ENCODE measurements at places on chromosomes 5 and 9.

- DNase-seq: peak; percentile 44
Observed at GRCh38 chr9:130680836-130681768, 12.5 kb upstream of the EXOSC2 start.

DNA sequence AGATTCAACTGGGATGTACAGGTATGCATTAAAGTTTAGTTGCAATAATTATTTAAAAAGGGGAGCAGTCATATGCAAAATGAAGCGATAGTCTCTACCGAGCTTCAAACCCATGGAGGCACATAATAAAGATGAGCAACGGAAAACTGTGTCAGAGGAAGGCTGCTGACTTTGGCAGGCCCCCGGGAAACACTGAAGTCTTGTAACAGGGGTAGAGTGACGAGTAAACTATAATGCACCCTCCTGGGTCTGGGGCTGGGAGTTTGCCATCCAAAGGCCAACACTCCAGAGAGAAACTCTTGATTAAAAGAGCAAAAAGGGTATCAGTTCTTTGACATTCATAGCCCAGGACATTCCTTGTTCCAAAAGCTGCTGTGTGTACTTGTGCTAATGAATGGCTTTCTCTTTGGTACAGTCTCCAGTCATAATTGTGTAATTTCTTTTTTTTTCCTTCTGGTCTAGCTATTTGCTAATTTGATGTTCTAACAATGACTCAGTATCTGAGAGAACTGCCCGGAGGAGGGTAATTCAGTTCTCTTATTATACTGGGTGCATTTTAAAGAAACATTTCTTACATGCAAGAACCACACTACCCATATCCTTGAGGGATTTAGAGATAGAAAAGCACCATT, 59.2 kb downstream of the TNC start:
- no peak for DNase-seq

GRCh38 chr9:94183240-94183999, 75.7 kb upstream of the ZNF169 start:
- DNase-seq: no peak

- DNase-seq: no peak
Observed at GRCh38 chr5:88829054-88829453, 53.9 kb downstream of the MEF2C start.

DNA sequence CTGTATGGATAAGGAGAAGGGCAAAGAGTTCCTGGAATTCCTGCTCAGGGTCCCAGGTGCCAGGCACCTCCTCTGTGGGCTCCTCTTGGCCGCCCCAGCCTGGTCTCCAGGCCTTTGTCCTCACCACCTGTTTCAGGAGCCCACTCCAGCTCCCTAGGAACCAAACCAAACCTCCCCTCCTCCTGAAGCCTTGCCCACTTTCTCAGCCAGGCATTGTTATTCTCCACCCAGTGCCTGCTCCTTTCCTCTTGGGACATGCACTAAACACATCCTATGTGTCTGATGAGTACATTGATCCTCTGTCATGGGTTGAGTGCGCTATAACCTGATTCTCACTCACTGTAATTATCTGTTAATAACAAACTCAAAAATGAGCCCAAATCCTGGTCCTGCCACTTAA, 189.8 kb downstream of the SPOCK1 start:
- no peak for DNase-seq

DNA sequence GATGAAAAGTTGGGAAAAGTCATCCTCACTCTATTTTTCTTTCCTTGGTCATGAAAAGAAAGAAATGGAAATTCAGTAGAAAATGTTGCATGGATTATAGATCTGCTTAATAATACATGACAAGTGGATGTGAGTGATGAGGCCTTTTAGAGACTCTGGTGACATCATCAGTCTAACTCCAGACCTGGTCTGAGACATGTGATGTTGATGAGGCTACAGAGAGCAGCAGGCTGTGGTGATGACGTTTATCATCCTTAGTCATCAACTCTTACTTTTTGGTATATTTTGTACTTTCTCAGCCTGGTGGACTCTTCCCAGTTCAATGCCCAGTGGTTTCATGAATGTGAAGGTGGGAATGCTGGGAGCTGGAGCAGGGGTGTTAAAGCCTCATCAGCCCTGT, 116.4 kb downstream of the TTLL11 start:
- DNase-seq: no peak

DNA sequence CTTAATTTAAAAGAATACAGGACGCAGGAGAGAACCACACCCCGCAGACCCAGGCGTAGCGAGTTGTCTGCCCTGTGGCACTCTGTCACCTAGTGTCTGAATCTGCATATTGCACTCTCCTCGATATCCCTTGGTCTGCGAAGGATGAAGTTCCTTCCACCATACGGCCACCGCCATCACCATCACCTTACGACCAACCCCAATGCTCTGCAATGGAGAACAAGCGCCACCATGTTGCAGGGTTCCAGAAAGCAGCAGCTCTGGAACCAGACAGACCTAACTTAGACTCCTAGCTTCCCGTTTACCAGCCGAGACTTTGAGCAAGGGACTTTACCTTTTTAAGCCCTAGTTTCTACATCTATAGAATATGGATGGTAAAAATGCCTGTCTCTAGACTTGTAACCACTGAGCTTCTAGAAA, 77.4 kb upstream of the DMRT1 start:
- no peak for DNase-seq

DNA sequence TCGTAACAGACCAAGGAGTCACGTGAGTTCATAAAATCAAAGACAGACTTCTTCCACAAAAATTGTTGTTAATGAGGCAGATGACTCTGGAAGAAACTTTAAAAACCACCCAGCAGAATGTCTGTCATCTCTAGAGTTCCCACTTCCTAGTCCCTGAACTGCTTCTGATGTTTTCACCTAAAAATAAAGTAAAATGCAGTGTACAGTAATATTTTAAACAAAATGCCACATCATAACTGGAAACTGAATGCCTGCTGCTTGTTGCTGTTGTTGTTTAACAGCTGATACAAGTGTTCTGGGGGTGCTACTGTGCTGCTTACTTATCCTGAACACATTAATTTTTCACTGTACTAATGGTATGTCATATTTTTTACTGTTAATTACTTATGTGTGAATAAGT, 577.2 kb downstream of the MTRR start:
- no peak for DNase-seq

DNA sequence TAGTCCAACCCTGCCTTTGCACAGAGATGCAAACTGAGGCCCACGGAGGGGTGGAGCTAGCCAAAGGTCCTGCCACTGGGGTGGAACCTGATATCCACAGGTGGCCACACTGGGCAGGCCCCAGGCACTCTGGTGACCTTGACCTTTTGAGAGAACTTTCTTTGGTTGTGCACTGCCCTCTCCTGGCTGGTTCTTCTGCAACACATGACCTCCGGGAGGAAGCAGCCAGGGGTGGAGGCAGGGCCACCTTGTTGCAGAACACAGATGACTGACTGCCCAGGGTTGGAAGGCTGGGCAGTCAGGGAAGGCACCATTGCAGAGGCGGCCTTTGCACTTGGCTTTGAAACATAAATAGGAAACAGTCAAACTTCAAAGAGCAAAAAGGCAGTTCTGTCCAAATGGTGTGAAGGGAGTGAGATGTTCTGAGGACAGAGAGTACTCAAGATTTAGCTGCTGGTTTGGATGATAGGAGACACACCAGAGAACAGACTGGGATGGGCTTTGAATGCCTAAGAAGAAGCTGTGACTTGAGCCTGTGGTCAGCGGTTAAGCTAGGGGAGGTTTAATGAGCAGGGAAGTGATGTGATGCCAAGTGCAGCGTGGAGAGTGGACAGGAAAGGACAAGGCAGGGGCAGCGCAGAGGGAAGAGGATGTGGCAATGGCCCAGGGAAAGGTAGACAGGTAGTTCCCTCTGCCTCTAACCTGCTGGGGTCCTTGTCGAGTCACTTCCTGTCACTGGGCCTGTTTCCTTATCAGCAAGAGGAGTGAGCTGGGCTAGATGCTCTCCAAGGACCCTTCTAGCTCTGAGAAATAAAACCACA, 6.8 kb upstream of the TCOF1 start:
- peak; percentile 47 for DNase-seq

DNA sequence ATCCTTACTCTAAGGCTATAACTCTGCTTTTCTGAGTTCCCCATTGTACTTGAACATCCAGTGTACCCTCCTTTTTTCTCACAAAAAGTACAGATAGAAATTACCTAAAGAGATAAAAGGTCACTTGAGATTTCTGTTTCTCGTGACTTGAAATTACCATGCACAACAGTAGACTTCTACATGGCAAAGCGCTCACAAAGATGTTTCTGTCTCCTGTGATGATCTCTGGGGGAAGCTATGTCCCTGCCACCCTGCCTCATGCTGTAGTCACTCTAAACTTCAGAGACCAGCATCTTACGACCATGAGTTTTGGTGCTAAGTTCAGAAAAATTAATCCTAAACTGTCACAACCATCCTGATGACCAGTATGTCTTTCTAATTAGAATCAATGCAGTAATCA, 36.2 kb downstream of the NFIB start:
- DNase-seq: no peak

GRCh38 chr9:83473488-83473971, 64.7 kb downstream of the FRMD3 start:
- no peak for DNase-seq

GRCh38 chr9:79880626-79881025, 308.9 kb downstream of the TLE4 start:
- DNase-seq: no peak

- no peak for DNase-seq
Observed at GRCh38 chr5:57843059-57843367, 360.4 kb upstream of the ACTBL2 start.

DNA sequence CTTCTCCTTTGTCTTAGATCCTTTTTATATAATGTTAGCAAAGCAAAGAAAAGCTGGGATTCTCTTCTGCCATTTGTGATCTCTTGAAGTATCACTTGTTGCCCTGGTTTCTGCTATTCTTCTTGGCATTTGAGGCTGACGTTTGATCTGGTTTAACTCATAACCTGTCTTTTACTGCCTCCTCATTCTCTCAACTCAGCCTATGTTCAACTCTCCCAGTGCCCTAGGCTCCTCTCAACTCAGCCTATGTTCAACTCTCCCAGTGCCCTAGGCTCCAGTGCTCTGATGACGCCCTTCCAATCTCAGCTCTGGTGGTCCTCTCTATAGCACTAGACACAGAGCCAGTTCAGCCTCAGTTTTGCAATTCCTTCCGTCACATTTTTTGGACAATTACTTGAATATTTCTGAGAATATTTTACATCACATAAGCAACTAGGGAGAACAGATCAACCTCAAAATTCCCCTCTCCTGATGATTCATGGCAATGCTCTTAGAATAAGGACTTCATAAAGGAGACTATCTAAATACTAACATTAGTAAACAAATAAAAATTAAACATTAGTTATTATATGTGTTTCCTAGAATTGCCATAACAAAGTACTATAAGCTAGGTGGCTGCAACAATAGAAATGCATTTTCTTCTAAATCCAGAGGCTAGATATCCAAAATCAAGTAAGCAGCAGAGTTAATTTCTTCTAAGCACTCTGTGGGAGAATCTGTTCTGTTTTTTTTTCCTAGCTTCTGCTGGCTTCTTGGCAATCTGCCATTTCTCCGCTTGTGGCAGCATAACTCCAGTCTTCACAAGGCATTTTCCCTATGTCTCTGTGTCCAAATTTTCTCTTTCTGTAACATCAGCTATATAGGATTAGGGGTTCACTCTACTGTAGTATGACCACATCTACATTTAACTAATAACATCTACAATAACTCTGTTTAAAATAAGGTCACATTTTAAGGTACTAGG, 662.1 kb upstream of the FTMT start:
- no peak for DNase-seq

DNA sequence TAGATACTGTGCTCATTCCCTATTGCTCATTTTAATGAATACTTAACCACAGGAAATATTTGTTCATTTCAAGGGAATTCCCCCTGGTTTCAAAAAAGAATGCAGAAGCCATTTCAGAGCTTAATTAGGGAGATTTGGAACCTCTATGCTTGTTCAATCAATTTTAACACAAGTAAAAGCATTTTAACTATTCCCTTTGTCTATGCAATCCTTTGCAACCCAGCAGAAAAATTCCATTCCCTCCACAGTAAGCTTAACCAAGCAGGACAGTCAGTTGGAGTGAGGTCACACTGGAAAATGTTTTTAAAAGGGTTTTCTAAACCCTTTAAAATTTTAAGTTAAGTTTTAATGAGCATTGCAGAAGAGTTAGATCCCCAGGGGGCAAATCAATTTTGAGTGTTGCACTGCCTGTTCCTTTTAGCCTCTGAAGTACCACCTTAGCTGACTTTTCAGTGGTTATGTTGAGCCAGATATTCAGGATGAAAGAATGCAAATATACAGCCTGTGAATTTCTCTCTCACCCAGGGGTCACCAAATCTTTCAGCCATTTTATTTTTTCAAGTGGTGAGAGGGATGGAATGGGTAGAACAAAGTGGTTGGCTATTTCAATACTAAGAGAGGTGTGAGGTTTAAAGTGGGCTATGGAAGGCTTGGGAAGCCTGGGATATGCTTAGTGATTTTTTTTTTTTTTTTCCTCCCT, 356.2 kb upstream of the NUDT12 start:
- DNase-seq: no peak

GRCh38 chr5:55438998-55439397, 95.8 kb downstream of the PLPP1 start:
- DNase-seq: no peak

DNA sequence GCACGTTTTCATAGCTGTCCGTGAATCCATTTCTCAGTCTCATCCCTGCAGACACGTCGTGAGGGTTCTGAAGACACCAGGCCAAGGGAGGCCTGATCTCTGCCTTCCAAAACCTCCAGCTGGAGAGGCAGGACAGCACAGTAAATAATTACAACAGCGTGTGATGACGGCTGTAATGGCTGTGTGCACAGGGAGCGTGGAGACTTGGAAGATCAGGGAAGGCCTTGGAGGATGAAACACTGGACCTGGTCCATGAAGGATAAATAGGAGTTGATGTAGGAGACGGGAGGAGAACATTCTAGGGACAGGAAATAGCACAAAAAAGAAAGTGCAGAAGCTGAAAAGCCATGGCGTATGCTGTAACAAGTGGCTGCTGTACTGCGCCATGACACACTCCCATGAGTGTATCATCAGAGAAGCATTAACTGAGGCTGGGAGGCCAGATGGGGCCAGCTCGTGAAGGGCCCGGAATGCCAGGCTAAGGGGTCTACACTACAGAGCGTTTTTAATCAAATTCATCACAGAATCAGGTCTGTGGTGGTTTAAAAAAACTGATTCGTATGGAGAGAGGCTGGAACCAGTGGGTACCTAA, 97.2 kb downstream of the CRB2 start:
- DNase-seq: no peak

DNA sequence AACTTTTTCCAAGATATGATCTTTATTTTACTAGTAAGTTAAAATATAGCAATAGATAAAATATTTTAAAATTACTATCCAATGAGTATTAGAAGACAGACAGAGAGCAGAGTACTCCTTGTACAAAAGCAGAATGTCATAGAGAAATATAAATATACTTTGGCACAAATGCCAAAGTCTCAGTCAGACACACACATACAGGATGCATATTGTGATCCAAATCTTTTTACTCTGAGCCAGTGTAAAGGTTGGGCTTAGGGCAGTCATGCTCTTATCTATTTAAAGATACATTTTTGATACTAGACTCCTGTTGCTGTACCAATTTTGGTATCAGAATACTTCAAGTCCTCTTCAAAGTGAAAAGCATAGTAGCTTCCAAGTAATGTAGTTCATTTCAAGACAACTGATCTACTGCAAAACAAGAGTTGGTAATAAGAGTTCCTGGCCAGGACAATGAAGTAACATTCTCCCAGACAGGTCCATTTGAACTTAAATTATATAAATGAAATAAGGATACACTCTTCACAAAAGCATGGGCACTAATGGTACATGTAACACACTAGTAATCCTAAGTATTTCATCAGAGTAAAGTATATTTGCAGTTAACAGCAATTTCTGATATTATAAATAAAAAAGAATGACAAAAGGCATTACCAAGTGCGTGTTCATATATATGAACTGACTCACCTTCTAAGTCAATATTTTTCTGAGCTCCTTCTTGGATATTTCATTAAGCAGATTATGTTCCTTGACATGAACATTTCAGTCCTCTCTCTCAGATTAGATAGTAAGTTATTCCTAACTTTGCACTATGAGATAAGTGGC, 10.5 kb downstream of the PFDN1 start:
- no peak for DNase-seq
